ENCODE measurements at places on chromosomes 7 and 10.
A peak's percentile ranks its signal among the peaks of the same experiment; 100 is the strongest.

GRCh38 chr7:151920488-151920887 is 35.8 kb upstream of the GALNTL5 start:
- no peak for DNase-seq

DNA sequence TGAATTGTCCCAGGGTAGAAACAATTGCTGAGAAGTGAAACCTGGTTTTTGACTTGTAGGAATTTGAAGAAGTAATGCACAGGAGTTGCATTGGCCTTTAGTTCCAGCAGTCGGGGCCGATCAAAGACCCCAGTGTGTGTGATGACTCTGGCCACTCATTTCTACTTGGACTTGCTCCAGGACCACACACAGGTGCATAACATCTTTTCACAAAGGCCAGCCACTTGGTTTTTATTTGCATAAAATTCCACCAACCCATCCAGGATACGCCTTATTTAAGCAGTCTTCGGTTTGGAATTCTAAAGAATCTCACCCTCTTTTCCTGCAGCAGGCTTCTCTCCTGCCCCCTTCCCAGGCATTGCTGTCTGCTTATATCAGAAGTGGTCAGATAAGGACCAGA is 162.0 kb upstream of the HABP2 start:
- DNase-seq: no peak

DNA sequence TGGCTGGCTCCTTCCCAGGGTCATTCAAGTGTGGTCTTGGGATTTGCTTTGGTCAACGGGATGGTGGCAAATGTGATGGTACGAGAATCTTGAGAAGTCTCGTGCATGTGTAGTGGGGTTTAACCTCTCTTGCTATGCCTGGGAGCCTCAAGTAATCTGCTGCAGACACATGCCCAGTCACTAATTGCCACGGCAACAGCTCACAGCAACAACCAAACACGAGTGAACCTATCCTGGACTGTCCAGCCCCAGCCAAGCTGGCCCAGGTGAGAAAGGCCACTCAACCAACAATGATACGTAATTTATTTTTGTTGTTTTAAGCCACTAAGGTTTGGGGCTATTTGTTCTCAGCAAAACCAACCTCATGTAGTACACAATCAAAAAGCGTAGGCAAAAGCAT is 38.1 kb upstream of the DDC start:
- DNase-seq: no peak

- no peak for DNase-seq
Measured at GRCh38 chr7:43569424-43569823, 13.5 kb upstream of the STK17A start.

- DNase-seq: no peak
Measured at GRCh38 chr10:88735661-88736060, 24.2 kb upstream of the LIPN start.

DNA sequence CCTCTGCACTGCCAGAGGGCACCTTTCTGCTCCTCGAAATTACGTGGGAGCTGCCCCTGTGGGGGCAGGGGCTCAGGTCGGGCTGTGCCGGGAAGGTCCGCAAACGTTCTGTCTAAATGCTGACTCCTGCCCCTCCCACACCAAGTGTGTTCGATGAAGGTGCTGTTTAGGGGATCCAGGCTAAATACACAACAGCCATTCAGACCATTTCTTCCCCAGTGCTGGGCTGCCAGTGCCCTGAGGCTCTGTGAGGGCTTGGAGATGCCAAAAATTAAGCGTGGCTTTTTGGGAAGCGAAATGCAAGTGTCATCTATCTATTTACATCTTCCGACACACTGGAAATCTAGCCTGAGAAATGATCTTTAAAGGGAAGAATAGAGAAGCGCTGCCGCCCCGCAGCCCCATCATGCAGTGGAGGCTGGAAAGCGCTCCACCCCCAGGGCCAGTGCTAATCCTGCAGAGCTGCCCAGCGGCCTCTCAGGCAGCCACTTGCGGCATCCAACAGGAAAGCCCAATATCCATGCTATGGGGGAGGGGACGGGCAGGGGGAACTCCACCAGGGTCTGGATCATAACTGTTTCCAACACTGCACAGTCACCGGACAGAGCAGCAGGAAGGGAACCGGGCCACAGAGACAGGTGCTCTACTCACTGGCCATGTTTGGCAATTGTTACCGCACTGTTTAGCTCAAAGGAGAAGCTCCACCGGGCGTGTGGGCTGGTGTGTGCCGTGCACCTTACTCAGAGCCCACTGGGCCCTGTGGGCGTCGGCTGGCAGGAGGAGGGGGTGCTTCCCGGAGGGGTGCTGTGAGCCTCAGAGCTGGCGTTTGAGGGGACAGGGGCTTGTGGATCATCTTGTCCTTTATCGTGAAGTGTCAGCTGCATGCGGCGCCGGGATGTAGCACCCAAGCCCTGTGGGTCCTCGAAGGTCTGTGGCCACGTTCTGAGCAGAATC is 205.5 kb downstream of the DNAJB6 start:
- no peak for DNase-seq

DNA sequence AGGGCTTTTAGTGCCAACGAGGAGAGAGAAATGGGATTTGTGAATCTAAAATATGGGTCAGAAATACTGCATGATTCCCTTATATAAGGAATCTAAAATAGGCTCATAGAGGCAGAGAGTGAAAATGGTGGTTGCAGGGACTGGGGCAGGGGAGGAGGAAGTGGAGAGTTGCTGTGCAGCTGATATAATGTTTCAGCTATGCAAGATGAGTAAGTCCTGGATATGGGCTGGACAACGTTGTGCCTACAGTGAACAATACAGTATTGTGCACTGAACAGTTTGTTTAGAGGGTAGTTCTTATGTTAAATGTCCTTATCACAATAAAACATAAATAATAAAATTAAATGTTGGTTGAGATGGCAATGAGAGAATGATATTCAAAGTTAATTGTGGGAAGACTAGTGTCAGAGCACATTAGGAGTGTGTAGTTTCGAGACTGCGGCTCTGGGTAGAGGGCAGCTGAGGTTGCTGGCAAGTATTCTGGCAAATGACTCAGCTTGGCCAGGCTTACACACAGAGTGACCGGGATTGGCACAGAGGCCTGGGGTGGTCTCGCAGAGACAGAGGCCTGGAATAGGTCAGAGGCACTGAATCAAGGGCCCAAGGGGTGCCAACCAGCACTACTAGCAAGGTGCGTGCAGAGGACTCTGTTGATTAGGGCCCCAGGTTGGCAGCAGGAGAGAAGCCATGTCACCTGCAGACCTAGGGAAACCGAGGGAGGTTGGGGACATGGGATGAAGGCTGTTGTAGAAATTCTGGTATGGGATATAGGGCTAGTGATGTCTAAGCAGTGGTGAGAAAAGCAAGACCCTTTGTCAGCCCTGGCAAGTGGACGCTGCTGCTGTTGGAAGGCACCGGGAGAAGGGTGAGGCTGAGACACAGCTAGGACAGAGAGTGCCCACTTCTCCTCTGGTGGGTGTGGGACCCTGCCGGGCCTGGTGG is 2.8 kb upstream of the DEPP1 start:
- DNase-seq: peak; percentile 55

- DNase-seq: no peak
Measured at GRCh38 chr10:48525113-48525512, 79.8 kb downstream of the ARHGAP22 start.

- DNase-seq: no peak
Measured at GRCh38 chr10:110413049-110413783, 84.5 kb upstream of the DUSP5 start.

DNA sequence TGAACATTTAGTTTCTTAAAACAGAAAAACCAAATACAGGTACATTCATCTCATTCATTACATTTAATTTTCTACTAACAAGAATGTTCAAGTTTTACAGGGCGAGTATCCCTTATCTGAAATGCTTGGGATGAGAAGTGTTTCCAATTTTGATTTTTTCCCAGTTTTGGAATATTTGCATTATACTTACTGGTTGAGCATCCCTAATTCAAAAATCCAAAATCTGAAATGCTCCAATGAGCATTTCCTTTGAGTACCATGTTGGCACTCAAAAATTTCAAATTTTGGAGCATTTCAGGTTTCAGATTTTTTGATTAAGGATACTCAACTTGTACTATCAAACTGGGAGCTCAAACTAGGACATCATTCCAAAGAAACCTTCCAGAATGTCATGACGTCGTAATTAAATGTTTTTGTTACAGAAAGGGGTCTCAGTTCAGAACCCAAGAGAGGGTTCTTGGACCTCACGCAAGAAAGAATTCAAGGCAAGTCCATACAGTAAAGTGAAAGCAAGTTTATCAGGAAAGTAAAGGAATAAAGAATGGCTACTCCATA is 90.8 kb upstream of the PIK3CG start:
- DNase-seq: no peak

DNA sequence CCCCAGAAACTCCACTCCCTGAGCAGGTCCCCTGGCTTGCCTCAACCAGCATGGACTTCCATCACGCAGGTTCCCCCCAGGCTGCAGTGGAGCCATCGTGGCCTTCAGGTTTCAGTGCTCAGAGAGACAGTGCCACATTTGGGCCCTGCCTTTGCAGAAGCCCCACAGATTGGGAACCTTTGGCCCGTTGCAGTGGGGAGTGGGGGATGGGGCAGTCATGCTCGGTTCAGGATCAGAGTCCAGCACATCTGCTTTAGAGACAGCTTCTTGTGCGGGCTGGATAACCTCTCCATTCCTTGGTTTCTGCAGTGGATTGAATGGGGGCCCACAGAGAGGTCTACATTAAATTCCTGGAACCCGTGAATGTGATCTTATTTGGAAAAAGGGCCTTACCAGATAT is 183.9 kb downstream of the EBF3 start:
- DNase-seq: no peak

DNA sequence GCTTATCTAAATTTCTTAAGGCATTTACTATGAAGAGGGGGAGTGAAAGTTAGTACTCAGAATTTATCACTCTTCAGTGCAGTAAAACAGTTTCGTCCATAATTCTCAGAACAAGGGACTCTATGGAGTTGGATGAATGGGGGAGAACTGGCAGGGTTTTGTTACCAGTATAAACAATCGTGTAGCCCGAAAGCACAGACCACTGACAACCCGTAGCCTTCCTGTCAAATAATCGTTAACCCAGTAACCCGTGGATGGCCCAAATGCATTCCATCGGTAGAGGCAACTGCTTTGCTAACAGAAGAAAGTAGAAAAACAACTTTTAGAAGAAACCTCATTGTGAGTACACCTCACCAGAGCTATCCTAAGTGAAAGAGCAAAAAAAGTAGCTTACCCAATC is 583.9 kb downstream of the NXPH1 start:
- no peak for DNase-seq

DNA sequence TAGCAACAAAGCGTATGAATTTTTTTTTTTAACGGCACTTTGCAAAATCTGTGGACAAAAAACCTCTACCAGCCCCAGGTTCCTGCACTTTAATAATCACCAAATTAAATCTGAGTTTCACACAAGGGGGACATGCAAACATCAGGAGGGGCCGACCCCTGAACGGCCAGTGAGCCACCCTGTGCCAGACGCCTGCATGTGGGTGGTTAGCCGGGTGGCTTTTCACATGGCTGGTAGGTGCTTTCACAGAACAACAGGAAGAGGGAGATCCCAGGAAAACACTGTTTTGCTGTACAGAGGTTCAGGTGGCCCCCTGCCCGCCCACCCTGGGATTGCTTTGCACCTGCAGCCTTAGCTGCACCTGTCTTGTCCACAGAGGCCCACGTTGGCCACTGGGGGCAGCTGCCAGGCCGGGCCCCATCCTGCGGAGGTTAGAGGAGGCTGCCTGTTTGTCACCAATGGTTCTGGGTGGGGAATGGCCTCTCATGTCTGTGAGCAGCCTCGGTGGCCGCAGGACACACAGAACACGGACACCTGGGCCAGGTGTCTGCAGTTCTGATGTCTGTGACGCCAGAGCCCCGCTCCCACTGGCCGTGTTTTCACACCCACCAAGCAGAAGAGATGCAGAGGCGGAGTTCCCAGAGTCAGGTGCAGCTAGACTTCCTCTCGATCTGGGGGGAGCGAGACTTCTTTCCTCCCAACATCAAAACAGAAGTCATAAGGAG is 107.7 kb downstream of the FAM53B start:
- no peak for DNase-seq

- peak; percentile 73 for DNase-seq
Measured at GRCh38 chr7:129401967-129402860, 32.0 kb upstream of the STRIP2 start.

DNA sequence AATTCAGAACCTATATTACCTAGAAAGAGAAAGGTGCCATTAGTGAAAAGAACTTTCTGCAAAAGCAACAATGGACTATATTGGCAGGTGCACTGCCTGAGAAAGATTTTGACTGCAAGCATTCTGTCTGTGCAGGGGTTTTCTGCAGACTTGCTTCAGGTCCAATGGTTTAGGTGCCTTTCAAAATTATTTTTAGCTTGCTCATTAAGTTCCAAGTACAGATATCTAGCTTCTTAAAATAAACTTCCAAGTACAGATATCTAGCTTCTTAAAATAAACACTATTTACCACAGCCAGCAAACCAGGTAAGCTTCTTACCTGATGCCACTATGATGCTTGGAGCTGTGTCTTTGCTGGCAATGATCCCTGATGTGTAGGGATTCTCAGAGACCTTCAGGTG is 485.2 kb downstream of the SORCS1 start:
- no peak for DNase-seq

DNA sequence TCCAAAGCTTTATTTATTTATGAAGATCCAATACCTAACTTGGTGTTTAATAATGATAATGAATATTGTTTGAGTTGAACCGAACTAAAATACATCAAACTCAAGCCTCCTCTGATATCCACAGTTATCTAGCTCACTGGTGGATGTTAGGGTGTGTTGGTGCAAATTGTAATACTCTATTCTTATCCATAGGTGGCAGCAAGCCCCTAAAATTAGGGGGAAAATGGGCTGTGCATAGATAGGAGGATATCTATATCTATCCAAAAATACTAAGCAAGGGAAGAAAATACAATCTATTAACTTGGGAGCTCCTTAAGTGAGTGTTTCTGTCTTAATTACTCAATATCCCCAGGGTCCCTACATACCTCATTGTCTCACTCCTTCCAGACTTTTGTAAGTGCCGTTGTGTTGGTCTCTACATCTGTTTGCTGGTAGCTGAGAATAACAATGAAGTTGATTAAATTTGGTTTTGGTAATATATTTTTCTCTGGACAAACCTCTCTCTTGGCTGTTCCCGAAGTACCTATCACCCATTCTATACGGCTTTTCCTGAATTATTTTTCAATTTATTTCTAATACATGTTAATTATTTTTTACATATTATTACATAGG is 55.0 kb upstream of the VWDE start:
- peak; percentile 81 for DNase-seq

- DNase-seq: no peak
Measured at GRCh38 chr10:105023211-105024111, 382.4 kb downstream of the SORCS3 start.

GRCh38 chr7:70595755-70596597 is 536.0 kb upstream of the GALNT17 start:
- DNase-seq: no peak

- no peak for DNase-seq
Measured at GRCh38 chr7:132577206-132578049, 1.2 kb upstream of the PLXNA4 start.

GRCh38 chr10:49107887-49108267 is 7.4 kb downstream of the VSTM4 start:
- no peak for DNase-seq
